ENCODE measurements at places on chromosomes 5 and 9.

DNA sequence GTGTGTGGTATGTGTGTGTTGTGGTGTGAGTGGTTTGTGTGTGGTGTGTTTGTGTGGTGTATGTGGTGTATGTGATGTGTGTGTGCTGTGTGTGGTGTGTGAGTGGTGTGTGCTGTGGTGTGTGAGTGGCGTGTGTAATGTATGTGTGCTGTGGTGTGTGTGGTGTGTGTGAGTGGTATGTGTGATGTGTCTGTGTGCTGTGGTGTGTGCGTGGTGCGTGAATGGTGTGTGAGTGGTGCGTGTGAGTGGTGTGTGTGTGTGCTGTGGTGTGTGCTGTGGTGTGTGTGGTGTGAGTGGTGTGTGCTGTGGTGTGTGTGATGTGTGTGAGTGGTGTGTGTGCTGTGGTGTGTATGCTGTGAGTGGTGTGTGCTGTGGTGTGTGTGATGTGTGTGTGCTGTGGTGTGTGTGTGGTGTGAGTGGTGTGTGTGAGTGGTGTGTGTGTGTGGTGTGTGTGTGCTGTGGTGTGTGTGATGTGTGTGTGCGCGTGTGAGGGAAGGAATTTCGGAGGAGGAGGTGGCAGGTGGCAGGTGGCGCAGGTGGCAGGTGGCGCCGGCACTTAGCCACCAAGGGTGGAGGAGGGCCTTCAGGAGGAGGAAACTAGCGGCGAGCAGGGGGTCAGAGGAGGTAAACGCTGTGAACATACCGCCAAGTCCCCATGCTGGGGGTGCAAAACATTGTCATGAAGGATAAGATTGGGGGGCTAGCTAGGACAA, 191.8 kb downstream of the MELK start:
- DNase-seq: no peak

GRCh38 chr5:16857635-16858034, 78.5 kb downstream of the MYO10 start:
- DNase-seq: no peak

DNA sequence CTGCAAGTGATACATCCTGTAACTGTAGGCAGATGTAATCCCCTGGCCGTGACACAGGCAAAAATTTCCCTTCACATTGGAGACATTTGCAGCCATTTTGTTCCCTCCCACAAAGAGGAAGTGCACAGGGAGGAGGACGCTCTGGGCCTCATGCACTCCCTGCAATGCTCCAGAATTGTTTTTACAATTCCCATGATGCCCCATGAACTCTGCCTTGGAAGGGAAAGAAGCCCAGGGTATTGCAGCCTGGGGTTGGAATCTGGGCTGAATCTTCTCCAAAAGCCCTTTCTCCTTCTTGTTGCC, 491.7 kb downstream of the CCDC171 start:
- DNase-seq: no peak

DNA sequence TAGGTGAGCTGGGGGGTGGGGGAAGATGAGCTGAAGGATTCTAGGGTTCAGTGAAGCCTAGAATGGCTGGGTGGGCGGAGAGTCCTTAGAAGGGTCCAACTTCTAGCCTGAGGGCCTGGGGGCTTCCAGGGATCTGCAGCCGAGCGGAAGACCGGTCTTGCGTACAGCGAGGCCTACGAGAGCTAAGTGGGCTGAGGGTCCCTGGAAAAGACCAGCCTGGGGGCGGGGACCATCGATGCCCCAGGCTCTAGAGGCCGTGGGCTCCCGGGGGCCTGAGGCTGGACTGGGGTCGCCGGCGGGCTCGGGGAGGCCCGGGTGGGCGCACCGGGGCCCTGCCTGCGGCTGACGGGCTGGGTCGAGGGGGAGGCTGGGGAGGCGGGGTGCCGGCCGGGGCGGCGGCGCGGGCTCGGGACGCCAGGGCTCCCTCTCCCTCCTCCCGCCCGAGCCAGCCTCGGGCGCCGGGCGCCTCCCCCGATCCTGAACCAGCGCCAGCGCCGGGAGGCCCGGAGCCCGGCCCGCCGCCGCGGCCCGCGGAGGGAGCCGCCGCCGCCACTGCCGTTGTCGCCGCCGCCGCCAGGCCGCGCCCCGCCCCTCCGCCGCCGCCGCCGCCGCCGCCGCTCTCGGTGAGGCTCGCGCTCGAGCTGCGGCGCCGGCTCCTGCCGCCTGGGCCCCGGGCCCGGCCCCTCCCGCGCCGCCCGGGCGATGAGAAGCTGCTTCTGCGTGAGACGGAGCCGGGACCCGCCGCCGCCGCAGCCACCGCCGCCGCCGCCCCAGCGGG, at the start of gene MVB12B:
Gene MVB12B (plus strand): TSS at position 602 of the 778 bp plus-strand sequence. CDS start 101 bp downstream, at position 703.
- peak; percentile 34 for DNase-seq

DNA sequence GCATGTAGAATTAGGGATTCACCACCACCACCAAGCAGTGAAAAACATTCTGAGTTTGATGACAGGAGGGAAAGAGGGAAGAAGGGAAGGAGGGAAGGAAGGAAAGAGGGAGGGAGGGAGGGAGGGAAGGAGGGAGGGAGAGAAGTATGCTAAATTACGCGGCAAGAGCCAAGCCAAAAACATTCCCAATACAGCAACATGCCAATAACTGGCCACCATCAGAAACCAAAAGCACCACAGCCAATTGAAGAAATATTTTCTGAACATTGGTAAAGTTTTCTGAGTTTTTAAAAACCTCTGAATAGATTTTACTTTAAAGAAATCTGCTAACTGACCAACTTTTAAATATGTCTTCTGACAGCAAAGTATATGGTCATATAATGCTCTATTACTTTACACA, 36.0 kb downstream of the FNIP1 start:
- DNase-seq: no peak

GRCh38 chr9:15304632-15305031, 2.4 kb downstream of the TTC39B start:
- DNase-seq: no peak

GRCh38 chr5:26757941-26758340, 280.4 kb downstream of the CDH9 start:
- DNase-seq: no peak

DNA sequence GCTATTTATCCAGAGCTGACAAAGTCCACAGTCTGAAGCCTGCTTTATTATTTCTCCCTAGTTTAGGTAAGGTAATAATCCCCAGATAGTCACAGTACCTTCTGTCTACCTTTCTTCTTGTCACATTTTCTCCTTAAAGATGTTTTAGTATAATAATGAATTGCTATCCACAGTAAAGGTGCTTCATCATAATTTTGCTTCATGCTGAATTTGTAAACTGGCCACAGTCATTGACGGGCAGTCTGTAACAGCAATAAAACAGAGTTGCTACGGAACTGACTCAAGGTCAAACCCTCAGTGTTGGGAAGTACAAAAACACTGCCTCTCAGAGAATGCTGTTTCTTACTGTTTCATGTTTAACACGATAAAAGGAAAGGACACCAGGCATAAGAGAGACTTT, 195.7 kb downstream of the ZNF608 start:
- DNase-seq: no peak

DNA sequence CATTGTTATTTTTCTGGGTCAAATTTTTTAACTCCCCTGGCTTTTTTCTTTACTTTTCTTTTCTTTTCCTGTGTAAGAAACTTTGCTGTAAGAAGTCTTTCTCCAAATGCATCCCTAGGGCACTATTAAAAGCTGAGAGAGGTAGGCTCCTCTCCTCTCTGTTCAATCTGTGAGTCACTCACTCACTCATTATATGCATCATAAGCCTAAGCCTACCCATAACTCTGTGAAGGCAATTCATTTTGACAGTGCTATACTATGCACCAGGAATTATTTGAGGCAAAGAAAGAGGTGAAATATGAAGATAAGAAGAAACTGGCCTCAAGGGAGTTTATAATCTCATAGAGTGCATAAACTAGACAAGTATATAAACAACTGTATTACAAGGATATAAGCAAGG, 67.9 kb upstream of the PRR16 start:
- DNase-seq: no peak

DNA sequence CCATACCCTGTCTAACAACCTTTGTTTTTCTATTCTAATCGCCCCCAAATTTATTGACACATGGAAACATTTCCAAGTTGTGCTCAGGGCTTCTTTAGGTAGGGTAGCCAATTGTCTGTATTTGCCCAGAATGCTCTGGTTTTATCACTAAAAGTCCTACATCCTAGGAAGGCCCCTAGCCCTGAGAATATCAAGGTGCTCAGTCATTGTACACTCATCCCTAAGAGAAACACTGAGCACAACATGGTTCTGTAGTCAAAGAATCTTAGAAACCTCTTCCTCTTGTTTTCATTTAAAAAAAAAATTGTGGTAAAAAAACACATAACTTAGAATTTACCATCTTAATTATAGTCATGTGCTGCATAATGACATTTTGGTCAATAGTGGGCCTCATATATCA, 69.0 kb upstream of the BASP1 start:
- DNase-seq: no peak

DNA sequence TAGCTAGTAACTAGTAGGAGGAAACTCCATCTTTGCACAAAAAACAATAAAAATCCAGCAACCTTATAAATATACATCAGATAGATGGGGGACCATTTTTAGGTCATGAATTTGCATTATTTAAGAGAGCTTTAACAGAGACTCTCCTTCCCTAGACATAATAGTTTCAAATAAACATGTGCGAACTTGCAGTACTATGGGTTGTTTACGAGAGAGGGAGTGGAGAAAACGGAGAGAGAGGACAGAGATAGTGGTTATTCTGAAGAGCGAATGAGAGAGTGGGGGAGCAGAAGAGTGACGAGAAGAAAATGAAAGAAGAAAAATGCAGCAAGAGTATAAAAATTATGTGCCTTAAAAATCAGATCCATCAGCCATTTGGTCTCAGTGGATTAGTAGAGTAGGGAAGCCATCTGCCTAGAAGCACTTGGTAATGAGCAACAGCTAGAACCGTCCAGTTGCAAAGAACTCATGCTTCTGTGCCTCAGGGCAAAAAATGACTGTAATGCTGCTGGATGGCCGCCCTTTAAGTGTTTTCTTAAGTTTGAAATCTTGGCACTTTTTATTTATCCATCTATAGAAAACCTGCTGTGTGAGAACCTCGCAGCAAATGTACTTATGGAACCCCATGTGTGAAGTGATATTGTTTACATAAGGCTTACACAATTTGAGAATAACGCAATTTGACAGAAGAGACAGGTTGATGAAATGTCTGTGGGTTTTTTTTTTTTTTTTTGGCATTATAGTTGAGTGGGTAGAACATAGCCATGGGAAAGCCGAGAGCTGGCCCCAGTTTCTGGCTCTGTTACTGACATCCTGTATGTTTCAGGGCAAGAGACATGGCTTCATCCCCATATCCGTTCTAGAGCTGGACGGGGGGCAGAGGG, 95.6 kb upstream of the ZNF608 start:
- no peak for DNase-seq

DNA sequence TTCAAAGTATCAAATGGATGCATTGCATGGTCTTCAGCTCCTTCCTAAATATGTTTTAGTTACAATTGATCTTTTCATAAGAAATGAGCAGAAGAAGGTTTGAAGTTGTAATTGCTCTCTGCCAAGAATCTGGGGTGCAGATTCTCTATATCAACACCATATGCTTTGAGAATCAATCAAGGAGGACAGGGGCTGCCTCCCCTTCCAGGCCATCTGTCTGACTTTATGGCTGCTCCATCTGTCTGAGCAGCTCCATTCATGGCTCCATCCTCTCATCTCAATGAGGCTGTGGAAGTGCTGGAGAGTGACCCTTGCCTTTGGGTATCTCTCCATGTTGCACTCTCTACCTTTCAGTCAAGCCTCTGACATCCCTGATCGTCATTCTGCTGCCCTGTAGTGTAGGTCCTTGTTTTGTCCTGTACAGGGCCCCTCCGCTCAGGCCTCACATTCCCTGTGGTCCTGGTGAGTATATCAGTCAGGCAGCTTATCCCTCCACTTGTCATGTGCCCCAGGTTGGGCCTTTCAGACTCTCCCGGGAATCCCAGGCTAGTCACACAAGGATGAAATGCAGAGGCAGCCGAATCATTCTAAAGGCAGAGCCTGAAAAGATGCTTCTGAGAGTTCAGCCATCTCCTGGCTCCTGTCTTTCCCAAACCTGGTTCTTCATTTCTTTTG, 14.0 kb upstream of the SV2C start:
- DNase-seq: no peak

DNA sequence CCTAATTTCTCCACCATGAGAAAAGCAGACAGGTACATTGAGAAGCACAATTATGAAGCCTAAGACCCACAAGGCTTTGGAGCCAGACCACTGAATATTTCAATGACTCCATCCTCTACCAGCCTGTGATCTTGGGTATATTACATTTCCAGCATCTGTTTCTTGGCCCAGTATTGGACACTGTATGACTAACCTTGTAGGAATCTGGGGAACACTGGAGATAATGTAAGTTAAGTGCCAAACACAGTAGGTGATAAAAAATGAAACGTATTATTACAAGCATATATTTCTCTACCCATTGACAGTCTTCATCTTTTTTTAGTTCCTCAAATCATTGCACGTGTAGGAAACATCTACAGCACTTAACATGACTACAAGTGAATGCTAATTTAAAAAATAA, 28.6 kb upstream of the FEM1C start:
- no peak for DNase-seq

GRCh38 chr9:34252670-34253459, 74.0 kb downstream of the UBAP1 start:
- DNase-seq: peak; percentile 40

GRCh38 chr9:2181792-2182191, 166.6 kb downstream of the SMARCA2 start:
- no peak for DNase-seq

GRCh38 chr5:927172-928015, 34.7 kb downstream of the TRIP13 start:
- DNase-seq: no peak

DNA sequence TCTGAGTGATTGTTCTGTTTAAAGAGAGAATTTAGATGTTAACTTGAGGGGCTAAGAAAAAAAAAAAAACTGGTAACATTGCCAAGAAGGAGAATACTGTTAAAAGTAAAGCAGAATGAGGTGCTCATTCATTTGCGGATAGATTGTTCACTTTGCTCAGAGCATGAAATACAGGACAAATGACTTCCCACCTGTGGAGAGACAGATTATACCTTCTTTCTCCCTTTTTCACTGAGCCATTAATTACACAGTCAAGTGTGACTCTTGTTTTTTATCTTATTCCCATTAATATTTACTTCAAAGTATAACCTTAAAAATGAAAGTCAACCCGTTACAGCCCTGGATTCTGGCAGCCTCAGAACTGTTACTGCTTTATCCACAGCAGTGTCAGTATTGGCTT, 264.5 kb downstream of the TAF11L14 start:
- DNase-seq: no peak

DNA sequence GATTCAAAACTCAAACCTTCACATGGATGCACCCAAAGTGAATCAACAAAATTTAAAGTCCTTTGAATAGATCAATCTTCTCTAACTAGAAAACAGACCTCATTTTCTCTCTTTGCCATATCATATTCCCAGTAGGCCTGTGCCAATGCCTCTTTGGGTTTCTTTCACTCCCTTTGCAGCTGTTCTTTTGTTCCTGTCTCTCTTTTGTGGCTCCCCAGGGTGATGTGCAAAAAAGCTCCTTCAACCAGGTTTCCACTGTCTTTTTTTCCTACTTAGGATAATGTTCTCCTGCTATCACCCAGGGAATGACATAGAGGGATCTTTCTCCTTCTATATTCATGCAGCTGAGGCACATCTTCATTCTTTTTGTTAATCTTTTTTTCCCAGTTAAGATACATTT, 54.6 kb downstream of the MARCHF3 start:
- DNase-seq: no peak

GRCh38 chr9:90881648-90882047, 80.0 kb downstream of the SYK start:
- DNase-seq: no peak

Data from T-helper 1 cell (primary cell).